Vagina (tissue), 2 donors: ENCODE measurements at places on chromosomes 6 and 20. TPM values are rescaled to one million over a fixed set of nuclear protein-coding genes. Genes with fewer than 3 reads are reported as not detected.

DNA sequence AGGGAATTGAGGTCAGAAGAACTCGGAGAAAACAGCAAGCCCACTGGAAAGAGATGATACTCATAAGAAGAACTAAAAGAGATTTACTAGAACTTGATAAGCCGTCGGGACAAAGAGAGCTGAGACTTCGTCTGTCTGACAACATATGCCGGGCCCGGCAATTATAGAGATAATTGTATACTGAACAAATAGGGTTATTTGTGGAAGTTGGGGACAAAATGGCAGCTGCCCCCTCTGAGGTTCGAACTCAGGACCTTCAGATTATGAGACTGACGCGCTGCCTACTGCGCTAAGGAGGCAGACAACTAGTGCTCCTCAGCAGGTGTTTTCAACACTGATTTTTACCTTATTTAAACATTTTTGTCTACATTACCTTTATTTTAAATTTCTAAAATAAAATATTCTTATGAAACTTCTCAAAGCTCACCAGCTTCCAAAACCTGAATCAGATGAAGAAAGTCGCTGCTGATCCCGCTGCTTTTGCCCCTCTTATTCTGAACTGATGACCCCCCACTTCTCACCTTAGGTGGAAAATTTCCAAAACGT is 29.3 kb upstream of the TRIM27 start:
- H3K27me3 ChIP-seq = no peaks in the 10 kb centered on the region
- H3K27ac ChIP-seq = no peak overlapping the region
- peak overlapping the region; percentile 22 for H3K4me3 ChIP-seq
- DNase-seq = no peak
- H3K4me1 ChIP-seq = peaks cover 9% of the 10 kb centered on the region

- no peaks in the 10 kb centered on the region for H3K27me3 ChIP-seq
- H3K4me3 ChIP-seq = peak overlapping the region; percentile 78
- no peak for DNase-seq
- peaks cover 58% of the 10 kb centered on the region for H3K4me1 ChIP-seq
Observed at GRCh38 chr20:36461600-36462439, 79.5 kb upstream of the MYL9 start.

DNA sequence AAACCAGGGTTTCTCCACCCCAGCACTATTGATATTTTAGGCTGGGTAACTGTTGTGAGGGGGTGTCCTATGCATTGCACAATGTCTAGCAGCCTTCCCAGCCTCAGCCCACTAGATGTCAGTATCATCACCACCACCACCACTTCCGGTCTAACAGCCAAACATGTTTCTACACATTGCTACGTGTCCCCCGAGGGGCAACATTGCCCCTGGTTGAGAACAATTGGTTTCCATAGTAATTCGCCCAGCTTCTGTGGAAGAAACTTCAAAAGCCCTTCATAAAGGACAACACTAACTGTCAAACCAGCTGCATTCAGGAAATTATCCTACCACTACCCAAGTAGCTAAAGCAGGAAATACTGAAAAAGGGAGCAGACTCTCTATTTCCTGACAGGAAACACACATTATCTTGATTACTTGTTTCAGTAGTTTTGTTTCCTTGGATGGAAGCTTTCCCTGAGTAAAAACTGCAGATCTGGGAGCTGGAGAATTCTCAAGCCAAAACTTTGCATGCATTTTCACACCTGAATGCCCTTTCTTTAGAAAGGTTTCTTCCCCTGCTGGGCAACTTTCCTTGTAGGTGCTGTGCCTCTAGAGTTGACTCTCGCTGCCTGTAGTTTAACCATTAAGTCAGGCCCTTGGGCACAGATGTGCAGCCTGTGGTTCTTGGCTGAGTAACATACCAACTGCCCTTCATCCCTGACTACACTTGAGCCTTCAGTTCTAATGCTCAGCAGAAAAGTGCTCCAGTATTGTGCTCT is 23.6 kb downstream of the PKHD1 start:
- H3K36me3 ChIP-seq = no peaks in the 10 kb centered on the region
- H3K27me3 ChIP-seq = no peaks in the 10 kb centered on the region
- H3K4me3 ChIP-seq = no peak overlapping the region
- no peak overlapping the region for H3K27ac ChIP-seq
- H3K4me1 ChIP-seq = peaks cover 7% of the 10 kb centered on the region
- DNase-seq = no peak

GRCh38 chr20:51702556-51702955 is 65.6 kb downstream of the ATP9A start:
- H3K4me3 ChIP-seq = no peak overlapping the region
- H3K27me3 ChIP-seq = no peaks in the 10 kb centered on the region
- H3K4me1 ChIP-seq = no peaks in the 10 kb centered on the region
- H3K27ac ChIP-seq = no peak overlapping the region

ATAT1 gene
- 13.3 TPM for total RNA-seq

PRL gene
- total RNA-seq = not detected
